ENCODE measurements at places on chromosomes 13 and 19.
A peak's percentile ranks its signal among the peaks of the same experiment; 100 is the strongest.

DNA sequence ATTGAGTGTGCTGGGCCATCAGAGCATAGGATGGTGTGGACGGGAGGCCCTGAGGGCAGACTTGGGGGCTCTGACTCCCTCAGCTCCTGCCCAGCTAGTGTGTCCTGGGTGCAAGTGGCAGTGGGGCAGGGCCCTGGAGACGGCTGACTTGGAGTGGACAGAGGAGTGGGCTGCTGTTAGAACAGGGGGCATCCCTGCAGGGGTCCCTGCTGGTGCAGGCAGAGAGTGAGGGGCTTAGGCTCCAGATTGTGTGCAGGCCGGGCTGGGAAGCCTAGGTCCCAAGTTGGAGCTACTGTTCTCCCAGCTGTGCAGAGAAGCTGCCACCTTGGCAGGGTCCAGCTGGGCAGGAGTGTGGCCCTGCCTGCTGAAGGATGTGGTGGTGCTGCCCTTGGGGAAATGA lies 8.6 kb downstream of the KCTD15 start:
- DNase-seq: no peak

GRCh38 chr19:56333506-56333905 lies 18.9 kb upstream of the ZSCAN5A start:
- peak; percentile 37 for DNase-seq

DNA sequence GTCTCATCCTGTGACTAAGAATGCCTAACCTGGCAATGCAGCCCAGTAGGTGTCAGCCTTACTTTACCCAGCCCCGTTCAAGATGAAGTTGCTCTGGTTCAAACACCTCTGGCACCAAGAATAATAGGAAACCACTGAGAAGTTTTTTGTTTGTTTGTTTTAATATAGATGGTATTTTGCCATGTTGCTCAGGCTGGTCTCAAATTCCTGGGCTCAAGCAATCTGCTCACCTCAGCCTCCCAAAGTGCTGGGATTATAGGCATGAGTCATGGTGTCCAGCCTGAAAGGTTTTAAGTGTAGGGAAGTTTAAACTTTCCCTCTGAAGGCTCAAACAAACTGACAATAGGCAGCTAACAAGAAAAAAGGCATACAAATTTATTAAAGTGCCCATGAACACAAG lies 51.2 kb upstream of the ABCC4 start:
- DNase-seq: peak; percentile 63

DNA sequence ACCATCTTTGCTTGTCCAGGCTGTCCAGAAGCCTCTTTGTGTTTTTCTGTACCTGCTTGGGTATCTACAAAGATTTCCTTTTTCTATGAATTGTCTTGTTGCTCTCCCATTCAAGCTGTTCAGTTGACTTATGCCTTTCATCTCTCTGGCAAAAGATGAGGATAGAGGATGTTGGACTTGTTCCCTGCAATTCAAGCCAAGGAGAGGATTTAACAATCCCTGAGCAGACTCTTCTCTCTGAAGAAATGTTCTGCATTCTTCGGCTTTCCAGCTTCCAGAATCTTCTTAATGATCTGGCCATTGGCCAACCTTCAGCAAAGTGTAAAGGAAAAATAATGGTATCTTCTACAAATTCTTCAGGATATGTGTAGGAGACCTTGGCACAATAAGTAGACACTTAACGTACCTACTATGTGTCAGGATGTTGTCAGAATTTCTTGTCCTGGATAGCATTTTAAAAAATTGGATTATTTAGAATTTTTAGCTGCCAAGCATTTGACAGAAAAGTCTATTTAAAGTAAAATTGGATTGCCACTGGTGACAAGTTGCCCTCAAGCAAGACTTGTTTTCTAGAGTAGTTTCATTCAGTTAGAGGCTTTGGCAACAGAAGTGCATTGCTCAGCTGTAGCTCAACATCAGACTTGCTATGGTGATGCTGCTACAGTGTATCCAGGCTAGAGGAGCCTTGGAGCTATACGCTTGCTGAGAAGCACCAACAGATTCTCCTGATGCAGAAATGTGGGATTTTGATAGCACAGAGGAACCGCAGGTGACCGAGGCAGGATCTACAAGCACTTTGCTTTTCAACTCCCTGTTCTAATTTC lies 455.7 kb downstream of the SUCLA2 start:
- DNase-seq: no peak

DNA sequence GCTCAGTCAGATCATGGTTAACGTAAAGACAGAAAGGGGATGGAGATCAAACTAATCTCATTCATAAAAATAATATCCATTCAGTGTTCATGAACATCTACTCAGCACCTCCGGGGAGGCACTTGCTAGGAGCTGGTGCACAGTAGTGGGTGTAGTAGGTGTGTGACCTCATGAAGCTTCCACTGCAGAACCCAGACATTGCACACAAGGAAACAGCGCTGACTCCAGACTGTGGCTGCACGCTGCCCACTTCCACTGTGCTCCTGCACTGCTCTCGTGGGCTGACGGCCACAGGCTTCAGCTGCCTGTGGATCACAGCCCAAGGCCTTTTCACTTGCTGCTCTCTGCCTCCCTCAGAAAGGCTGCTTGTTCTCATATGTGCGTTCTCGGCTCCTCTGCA lies 214.4 kb upstream of the ZNF507 start:
- no peak for DNase-seq

- DNase-seq: no peak
Measured at GRCh38 chr13:24887759-24888158, 123.8 kb downstream of the RNF17 start.

DNA sequence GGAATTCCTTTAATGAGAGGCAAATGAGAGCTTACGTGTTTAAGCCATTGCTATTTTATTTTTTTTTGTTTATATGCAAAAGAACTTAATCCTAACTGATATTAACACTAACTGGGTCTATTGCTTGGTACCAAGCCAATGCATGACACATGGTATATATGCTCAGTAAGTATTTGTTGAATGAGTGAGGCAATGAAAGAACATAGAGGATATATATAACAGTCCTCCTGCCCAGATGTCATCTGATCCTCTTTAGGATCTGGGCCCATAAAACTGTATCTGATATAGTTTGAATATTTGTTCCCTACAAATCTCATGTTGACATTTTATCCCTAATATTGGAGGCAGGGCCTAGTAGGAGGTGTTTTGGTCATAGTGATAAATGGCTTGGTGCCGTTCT lies 13.0 kb upstream of the ALOX5AP start:
- DNase-seq: no peak

- no peak for DNase-seq
Measured at GRCh38 chr13:50948601-50949000, 39.0 kb downstream of the RNASEH2B start.

GRCh38 chr13:112809332-112810315 lies 119.8 kb downstream of the ATP11A start:
- DNase-seq: no peak

- no peak for DNase-seq
Measured at GRCh38 chr19:2097203-2097885, 629 bp downstream of the IZUMO4 start.

DNA sequence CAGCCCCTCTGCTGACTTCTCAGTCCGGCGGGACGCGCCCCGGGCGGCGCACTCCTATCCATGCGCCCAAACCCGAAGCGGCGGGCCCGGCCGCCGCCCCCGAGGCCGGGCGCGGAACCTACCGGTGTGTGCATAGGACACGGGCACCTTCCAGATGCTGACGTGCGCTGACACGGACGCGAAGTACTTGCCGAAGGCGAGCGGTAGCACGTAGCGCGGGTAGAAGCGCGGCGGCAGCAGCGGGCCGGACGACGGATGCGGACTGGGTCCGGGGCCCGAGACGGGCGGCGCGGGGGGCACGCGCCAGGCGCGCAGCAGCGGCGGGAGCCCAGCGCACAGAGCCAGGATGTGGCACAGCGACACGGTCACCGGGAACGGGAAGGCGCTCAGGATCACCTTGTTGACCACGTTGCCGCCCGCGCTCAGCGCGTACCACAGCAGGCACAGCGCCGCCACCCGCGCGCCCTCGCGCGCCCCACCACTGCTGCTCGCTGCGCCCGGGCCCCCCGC lies 338 bp downstream of the SLC35E1 start:
- DNase-seq: peak; percentile 43

DNA sequence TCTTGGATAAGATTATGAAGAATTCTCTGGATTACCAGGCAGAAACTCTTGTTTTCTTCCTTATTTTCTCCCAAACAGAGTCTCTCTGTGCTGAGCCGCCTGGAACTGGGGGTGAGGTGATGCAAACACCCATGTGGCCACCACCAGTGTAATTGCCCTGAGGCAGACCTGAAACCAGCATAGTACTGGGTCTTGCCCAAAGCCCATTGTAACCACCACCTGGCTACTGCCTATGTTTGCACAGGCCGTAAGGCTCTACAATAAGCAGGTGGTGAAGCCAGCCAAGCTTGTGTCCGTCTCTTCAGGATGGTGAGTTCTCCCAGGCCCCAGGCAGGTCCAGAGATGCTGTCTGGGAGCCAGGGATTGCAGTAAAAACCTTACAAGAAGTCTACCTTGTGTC lies 18.9 kb upstream of the KBTBD7 start:
- DNase-seq: no peak

DNA sequence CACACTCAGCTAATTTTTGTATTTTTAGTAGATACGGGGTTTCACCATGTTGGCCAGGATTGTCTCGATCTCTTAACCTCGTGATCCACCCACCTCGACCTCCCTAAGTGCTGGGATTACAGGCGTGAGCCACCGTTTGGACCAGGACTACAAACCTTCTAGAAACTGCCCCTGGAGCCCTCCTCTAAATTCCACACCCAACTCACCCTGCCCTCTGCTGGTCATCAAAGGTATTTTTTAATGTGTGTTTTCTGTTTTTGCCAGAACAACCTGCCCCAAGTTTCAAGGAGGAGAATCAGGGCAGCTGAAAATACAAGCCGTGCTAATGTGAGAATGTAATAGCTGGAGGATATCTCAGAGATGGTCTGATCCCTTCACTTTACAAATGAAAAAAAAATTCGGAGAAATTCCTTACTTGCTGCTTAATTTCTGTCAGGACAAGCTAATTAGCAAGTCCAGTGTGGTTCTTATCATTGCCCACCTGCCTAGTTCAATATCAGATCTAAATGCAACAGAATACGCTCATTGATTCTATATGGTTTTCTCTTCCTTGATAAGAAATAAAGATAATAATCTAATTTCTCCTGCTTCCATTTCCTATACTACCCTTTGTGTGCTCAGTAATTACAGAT lies 4.1 kb downstream of the ATP8A2 start:
- peak; percentile 15 for DNase-seq

GRCh38 chr19:5052515-5052914 lies 83.6 kb downstream of the KDM4B start:
- DNase-seq: no peak

GRCh38 chr19:4682417-4683200 lies 12.5 kb upstream of the MYDGF start:
- no peak for DNase-seq

GRCh38 chr19:6543866-6544347 lies 13.1 kb downstream of the TNFSF9 start:
- no peak for DNase-seq

GRCh38 chr19:55370305-55370988 lies at the start of gene IL11:
Gene IL11 (minus strand): TSS chr19:55370463. CDS start chr19:55370310, 153 bp downstream.
- DNase-seq: no peak

GRCh38 chr19:28878862-28879566 lies 333.9 kb downstream of the UQCRFS1 start:
- peak; percentile 42 for DNase-seq

DNA sequence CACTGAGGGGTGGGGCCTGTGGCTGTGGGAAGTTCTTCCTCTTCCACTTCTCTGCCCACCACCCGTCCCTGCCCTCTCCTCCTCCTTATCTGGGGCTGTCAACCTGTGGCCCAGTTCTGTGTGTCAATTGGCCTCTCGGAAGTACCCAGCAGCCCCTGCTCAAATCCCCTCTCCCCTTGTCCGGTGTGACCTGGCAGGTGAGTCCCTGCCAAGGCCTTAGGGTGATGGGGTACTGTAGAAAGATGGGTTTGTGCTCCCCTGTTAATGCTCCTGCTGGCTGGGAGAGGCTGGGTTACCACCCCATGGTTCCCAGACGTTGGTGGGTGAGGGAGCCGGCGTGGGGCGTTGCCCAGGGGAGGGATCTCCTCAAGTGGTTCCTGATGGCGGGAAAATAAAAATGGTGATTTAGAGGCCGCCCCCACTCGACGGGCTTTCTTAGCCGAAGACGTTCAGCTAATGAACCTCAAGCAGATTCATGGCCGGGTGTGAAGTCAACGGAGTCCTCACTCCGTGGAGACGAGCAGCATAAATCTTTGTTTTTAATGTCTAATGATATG lies 141.2 kb downstream of the URI1 start:
- no peak for DNase-seq

GRCh38 chr13:47708386-47708785 lies 292.7 kb downstream of the SUCLA2 start:
- peak; percentile 3 for DNase-seq

- no peak for DNase-seq
Measured at GRCh38 chr13:32443111-32443510, 15.2 kb upstream of the N4BP2L1 start.

DNA sequence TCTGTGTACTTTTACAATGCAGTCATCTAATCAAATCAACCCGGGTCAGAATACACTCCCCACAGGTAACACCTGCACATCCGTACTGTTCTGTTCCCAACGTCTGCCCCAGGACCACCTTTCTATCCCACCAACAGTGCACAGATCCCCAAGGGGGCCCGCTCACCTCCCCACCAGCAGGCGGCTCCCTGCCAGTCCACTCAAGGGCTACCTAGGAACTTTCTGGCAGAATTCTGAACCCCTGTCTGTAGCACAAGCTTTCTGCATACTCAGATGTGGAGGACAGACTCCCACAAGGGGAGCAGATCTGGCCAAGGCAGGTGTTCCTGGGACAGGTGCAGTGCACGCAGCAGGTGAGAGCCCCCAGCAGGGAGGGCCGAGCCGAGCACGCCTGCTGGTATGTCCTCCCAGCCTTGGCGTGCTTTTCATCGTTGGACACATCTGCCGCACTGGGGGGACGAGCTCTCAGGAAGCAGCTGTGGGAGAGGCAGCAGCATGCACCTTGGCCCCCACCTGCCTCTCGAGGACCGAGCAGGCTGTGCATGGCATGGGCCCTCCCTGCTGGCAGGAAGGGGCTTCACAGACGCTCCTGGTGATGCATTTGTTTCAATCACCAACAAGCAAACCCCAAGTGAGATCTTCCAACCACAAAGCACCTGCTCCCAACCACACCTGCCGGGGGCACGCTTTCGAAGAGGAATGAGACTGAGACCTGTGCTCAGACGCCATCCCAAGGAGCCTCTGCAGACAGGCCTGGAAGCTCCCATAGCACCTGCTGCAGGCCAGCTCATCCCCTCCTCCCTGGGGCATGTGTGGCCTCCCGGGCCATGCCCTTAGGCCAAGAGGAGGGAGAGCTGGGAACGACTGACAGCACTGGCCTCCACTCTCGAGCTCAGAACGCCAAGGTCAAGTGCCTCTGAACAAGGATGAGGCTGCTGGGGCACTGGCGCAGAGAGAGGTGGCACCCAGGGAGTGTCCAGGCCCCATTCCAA lies 35.9 kb downstream of the RAB20 start:
- DNase-seq: no peak

GRCh38 chr13:49776871-49777270 lies 15.6 kb downstream of the KPNA3 start:
- DNase-seq: no peak

- DNase-seq: no peak
Measured at GRCh38 chr19:934865-935479, 9.1 kb downstream of the ARID3A start.
